ENCODE measurements at places on chromosomes 2 and 18. TPM values are rescaled to one million over a fixed set of nuclear protein-coding genes. Genes with fewer than 3 reads are reported as not detected.

- DNase-seq: no peak
Measured at GRCh38 chr2:43159797-43160196, 66.6 kb downstream of the ZFP36L2 start.

- DNase-seq: no peak
Measured at GRCh38 chr2:231545105-231545902, 15.1 kb upstream of the NMUR1 start.

- DNase-seq: no peak
Measured at GRCh38 chr18:37265382-37265781, 300.2 kb downstream of the CELF4 start.

DNA sequence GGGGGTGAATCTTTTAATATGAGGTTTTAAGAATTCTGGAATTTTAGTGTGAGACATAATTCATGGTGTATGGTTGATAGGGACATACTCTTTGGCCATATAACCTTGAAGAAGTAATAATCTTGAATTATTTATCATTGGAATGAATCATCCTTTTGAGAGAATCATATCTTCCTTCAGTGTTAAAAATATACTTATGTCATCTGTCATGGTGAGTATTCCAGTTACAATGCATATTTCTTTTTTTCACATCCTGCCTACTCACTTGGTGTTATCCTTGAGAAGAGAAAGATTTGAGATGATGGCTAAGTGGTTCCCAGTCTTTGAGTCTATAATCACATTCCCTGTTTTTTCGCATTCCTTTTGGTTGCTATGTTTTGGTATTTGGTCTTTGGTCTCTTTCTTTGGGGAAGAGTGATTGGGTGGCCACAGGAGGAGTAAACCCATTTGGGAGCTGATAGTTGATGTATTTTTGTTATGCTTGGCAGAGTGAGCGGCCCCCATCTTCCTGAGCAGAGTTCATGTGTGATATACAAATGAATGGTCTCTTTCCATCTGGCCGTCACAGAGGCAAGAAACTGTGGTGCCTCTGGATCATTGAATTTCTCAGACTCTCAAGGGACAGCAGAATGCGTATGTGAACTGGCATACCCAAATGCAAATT is 21.6 kb downstream of the ASAP2 start:
- DNase-seq: no peak

DNA sequence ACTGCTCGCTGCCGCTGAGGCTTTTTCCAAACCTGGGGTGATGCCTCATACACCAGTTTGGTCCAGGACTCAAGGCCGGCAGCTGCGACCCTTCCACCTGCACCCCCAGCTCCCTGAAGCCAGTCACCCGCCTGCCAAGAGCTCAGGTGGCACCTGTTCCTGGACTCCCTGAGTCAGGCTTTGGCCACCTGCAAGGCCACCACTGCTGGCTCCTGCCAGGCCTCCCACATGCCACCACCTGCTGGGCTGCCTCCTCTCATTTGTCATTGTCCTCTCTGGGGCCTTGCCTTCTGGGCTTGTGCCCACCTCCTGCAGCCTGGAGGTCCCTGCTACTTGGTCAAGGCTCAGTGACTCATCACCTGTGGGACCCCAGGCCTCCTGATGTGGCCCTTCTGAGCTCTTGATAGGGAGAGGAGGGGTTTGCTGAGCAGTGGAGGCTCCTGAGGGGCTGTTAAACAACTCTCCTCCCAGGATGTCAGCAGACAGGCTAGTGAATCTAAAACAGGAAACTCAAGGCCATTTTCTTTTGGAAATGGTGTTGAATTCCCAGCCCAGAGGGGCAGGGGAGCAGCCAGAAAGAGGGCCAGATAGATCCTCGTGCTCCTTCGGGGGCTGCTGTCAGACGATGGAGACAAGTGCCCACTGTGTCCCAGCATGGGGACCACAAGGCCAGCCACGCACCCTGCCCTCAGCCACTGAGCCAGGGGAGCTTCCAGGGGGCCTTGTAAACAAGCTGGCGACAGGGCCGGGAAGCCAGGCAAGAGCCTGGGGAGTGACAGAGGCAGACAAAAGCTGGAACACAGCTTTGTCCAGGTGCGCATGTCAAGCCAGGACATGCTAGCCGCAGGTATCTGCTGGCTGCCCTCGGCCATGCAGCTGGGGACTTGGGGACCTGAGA is 416.8 kb downstream of the LRATD1 start:
- DNase-seq: no peak

DNA sequence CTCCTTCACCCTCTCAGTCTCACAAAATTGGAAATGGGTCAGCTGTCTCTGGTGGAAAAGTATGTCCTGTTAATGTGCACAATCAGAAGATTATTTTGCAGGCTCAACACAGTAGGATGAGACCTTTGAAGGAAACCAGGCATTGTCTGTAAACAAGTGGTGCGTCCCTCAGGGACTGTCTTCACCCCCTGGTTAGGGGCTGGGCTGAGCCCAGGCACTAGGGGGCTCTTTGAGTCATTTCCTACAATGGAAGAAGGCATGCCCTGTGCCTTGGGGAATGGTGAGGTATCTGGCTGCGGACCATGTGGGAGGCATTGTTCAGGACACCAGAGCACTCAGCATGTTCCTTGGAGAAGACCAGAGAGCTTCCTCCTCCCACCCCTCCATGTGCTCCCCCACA is 26.8 kb downstream of the PKDCC start:
- DNase-seq: no peak

GRCh38 chr18:61602836-61603235 is 269.6 kb downstream of the CDH20 start:
- no peak for DNase-seq

DNA sequence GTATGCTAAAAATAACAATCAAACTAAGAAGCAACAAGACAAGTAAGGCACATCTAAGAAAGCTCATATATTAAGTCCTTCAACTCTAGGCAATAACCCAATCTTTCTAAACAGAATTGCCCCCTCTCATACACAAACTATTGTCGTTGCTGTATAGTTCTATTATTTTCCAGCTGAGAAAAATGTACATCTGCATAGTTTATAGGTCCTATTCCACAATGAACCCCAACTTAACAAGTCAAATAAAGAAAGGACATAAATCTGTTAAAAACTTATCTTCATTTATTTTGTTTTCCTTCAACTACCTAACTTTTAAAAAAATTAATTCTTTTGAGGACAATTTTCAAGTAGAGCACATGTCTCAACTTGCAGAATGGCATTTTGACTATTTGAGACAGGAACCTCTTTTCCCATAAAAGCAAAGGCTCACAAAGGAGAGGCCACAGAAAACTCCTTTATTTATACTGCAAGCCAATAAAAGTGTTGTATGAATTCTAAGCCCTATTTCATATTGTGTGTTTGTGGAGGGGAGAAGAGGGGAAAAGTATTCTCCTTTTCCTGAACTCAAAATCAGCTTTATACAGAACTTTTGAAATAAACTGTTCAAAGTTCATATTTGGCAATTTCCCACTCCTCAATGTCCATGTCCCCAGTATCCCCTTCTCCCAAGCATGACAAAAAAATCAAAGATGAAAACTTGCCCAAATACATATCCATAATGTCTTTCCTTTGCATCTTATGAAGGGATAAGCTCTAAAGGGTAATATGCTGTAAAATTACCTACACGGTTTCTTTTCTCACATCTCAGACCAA is 37.4 kb downstream of the RTN4 start:
- no peak for DNase-seq

DNA sequence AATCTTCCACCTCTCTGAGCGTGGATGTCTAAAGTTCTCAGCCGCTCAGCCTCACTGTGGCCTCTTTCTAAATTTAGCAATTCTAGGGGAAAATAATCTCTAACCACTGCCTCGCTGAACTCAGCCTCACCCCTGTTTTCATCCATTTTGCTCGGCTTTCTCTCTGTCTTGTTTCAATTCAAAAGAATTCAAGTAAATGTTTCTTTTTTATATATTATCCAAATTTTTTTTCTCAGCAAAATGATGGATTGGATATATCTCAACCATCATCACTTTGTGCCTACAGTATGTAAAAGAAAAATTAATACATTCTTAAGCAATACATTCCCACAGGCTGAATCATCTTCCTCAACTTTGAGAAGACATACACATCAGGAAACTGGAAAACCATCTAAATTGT is 24.0 kb upstream of the GALNT5 start:
- no peak for DNase-seq

GRCh38 chr2:44550561-44550960 is 188.8 kb downstream of the CAMKMT start:
- DNase-seq: no peak

- no peak for DNase-seq
Measured at GRCh38 chr2:210477496-210477895, 937 bp upstream of the LANCL1 start.

GRCh38 chr2:54059986-54060385 is 55.4 kb upstream of the ACYP2 start:
- no peak for DNase-seq

- DNase-seq: no peak
Measured at GRCh38 chr18:14969500-14969899, 221.5 kb downstream of the ANKRD30B start.

GRCh38 chr2:162475661-162476060 is 131.7 kb downstream of the GCA start:
- DNase-seq: no peak

GRCh38 chr18:13983506-13983905 is 68.2 kb upstream of the MC2R start:
- DNase-seq: no peak

DNA sequence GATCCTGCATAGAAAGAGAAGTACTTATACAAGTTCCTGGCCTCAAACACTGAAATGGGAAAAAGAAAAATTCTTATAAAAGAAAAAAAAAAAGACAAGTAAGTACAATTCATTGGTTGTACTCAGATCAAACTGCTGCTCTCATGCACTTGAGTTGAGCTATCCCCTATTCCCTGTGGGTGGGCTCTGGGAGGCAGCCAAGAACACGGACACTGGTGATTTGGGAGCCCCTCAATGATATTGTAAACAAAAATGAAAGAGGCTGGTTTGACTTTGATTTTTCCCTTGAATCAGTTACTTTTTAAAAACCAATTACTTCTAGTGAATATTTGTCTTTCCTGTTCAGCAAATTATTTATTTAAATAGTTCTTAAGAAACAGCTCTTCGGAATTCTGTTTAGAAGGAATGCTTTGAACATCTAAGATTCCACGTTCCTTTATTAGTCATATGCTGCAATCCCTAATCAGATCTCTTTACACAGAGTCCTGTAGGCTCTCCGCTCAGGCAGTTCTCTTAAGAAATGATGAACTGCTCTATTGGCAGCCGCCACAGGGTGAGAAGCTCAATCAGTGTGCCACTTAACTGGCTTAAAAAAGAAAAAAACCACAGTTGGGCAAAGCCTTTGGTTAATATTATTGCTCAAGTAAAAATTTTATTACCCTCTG is 225.1 kb downstream of the TMEM182 start:
- DNase-seq: no peak

DNA sequence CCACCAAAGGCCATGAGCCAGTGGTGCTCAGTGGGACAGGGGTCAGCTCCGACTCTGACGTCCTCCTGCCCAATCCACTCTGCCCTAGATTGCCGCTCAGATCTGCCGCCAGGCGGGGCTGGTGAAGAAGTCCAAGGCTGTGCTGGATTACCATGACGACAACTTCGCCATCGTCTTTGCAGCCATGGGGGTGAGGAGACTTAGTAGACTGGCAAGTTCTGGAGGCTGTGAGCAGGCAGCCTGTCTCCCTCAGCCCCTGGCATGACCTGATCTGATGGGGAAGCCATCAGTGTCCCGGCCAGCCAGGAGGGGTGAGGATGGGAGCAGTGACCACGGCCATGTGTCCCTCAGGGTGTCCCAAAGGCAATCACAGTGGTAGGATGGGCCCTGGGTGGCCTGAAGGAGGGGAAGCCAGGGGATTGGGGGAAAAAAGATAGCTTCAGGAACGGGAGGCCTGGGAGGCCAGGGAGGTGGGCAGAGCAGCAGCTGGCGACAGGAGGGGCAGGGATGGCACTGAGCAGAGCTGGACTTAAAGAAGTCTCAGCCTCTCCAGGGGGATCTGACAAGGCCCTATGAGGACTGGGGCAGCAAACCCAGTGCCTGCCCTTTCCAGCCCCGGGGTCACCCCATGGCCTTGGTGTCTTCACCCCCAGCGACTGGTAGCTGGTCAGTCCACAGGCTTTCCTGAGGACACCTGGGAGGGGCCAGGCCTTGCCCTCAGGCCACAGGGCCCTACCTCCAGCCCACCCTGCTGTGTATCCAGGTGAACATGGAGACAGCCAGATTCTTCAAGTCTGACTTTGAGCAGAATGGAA is 17.4 kb upstream of the ANKRD53 start:
- DNase-seq: no peak

DNA sequence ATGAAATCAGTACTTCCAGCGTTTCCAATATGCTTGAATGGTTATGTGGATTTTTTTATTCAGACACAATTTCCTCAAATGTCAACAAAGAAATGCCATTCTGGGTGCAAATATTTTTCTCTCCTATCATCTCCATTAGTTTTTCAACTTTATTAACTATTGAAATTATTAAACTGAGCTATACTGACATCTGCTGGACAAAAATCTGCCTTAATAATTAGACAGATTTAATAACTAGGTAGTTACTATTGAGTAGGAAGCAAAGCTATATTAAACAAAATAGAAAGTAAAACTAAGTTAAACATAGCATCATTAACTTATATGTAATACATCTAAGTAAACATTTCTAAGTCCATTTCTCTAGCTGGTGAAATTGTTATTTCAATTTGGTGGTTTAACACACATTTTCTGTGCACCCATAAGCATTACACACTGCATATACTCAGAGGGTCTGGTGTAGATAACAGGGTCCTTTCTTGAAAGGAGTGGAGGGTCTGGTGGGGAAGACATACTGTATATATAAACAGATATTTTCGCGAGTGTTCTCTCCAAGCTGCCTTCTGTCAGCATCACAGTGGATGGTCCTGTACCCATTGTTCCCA is 77.0 kb downstream of the LANCL1 start:
- DNase-seq: no peak

- no peak for DNase-seq
Measured at GRCh38 chr2:215434447-215435279, 1.2 kb downstream of the FN1 start.

- DNase-seq: no peak
Measured at GRCh38 chr2:136305517-136306192, 187.7 kb upstream of the CXCR4 start.

- no peak for DNase-seq
Measured at GRCh38 chr2:138433995-138434951, 67.3 kb upstream of the SPOPL start.

CAVIN2 gene
- polyA plus RNA-seq: 49.2 TPM

CKAP2L gene
- polyA plus RNA-seq: 12.8 TPM

PRR30 gene
- not detected for polyA plus RNA-seq

SNRNP27 gene
- polyA plus RNA-seq: 77.2 TPM

RGPD8 gene
- 4.0 TPM for polyA plus RNA-seq

ANKRD29 gene
- 0.55 TPM for polyA plus RNA-seq

SERPINB13 gene
- not detected for polyA plus RNA-seq

MREG gene
- polyA plus RNA-seq: 16.0 TPM

CCDC148 gene
- polyA plus RNA-seq: 8.2 TPM

ANTXR1 gene
- polyA plus RNA-seq: 79.0 TPM

ATRAID gene
- 169 TPM for polyA plus RNA-seq

MC2R gene
- not detected for polyA plus RNA-seq

TOGARAM2 gene
- 0.94 TPM for polyA plus RNA-seq

ZNF532 gene
- polyA plus RNA-seq: 86.6 TPM

PPP1R1C gene
- 2.0 TPM for polyA plus RNA-seq

UBE2F gene
- polyA plus RNA-seq: 45.3 TPM

Data from right renal cortex interstitium (tissue), 3 donors.